ENCODE measurements at places on chromosomes 1 and 21.

GRCh38 chr21:42337830-42338728, 12.7 kb downstream of the TFF2 start:
- DNase-seq: peak; percentile 86

- no peak for DNase-seq
Measured at GRCh38 chr1:226526801-226527595, 21.6 kb upstream of the STUM start.

- no peak for DNase-seq
Measured at GRCh38 chr1:186202776-186203175, 172.3 kb downstream of the TPR start.

DNA sequence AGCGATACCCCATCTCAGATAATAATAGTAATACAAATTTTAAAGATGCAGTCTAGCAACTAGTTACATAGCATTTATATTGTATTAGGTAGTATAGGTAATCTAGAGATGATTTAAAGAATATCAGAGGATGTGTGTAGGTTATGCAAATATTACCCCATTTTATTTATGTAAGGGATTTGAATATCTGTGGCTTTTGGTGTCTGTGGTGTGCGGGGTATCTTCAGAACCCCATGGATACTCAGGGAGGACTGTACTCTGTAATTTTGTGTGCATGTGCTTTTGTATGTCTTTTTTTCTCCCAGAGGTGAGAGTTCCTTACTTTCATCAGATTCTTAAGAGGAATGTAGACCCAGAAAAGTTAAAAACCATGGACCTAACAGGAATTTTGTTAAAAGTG, 12.8 kb downstream of the RNF2 start:
- DNase-seq: no peak

DNA sequence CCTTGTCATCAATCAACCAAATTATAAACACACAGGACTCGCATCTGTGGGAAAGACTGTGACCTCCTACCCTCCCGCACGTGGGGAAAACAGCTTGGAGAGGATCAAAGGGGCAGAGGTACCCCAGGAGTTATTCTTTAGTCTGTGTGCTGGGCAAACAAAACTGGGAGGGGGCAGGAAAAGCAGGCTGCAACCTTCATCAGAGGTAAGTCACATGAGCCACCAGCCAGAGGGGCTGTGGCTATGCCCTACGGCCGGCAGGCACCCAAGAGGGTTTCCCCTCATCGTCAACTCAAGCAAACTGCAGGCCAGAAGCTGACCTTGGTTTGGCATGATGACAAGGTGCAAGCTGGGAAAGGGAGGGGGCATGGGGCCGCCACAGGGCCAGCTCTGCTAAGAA, 12.5 kb downstream of the SMIM12 start:
- DNase-seq: no peak

GRCh38 chr1:185425163-185425562, 108.1 kb upstream of the IVNS1ABP start:
- no peak for DNase-seq

DNA sequence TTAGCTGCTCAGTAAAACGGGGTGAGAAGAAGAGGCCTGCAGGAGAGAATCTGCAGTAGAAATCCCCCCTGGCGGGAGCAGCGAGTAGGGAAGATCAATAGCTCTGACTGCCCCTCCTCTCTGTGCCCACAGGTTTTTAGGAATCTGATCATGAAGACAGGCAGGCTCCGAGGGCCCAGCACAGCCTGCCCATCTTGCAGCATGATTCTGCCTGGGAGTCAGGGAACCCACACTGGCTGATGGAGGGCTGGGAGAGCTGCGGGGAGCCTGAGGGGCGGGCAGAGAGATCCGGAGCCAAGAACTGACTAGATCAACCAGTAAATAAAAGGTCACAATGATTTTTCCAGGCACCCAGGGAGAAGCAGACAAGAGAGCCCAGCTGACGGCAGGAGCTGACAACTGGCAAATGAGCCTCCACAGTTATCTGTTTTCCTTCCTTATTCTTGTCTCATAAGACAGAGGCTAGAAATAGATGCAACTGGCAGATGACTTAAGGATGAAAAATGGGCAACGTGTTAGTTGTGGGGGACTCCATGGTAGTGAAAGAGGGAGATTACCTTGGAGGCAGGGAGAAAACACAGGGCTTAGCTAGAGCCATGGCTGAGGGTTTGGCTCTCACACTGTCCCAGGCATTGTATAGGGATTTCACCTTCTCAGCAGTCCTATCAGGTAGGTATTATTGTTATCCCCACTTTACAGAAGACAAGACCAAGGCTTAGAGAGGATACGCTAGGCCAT, 116.2 kb downstream of the PLXNA2 start:
- no peak for DNase-seq

DNA sequence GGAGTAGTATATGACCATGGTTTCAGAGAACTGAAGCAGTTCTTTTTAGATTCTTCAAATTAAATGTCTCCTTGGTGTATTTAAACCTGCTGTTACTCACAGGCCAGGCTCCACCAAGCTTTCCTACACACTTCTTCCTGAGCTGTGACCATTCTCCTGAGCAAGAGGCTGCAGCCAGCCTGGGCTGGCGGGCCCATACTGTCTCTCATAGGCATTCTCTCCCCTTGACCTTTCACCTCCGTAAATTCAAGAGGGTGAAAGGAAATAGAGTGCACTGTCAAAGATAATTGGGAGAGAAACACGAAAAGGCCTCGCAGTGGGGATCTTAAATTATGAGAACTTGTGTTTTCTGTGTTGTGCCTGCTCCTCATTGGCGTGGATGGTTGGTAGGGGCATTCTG, 2.3 kb downstream of the ARF1 start:
- DNase-seq: no peak

DNA sequence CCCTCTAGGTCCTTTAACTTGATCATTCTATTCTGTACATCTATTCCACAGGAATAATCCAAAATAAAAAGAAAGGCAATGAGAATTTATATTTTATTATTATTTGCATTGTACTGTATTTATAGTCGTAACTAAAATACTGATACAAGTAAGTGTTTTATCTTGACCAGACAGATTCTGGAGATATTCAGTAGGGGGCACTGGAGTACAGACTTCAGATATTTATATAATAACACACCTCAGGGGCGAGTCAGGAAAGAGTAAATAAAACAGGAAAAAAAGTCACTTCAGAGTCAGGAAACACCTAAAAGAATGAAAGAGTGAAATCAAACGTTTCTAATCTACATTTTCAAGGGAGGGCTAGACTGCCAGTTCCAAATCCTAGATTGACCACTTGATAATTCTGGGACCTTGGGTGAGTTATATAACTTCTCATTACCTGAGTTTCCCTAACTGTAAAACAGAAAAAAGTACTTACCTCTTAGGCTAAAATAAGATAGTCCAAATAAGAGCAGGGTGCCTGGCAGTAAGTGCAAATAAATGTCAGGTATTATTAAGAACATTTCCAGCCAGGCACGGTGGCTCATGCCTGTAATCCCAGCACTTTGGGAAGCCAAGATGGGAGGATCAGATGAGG, 31.1 kb upstream of the MTF1 start:
- DNase-seq: no peak

DNA sequence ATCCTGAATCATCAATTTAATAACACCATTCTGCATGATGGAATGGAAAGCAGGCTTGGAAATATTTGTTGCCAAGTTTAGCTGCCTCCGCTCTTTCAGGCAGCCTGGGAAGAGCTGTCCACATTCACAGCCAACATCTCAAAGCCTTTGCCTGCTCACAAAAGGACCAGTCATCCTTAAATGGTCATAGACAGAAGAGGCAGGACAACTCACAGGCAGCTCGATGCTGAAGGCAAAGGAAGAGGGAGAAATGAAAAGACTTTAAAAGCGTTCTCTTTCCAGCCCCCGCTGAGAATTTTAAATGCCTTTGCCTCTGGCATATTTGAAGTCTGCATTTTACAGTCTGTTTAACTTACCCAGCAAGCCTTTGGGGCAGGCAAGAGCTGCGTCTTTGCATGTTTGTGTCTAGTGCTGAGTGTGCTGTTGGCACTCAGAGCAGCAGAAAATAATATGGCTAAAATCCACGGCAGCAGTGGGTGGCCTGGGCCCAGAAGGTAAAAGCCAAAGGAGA, 68.9 kb downstream of the NMNAT2 start:
- DNase-seq: peak; percentile 87

DNA sequence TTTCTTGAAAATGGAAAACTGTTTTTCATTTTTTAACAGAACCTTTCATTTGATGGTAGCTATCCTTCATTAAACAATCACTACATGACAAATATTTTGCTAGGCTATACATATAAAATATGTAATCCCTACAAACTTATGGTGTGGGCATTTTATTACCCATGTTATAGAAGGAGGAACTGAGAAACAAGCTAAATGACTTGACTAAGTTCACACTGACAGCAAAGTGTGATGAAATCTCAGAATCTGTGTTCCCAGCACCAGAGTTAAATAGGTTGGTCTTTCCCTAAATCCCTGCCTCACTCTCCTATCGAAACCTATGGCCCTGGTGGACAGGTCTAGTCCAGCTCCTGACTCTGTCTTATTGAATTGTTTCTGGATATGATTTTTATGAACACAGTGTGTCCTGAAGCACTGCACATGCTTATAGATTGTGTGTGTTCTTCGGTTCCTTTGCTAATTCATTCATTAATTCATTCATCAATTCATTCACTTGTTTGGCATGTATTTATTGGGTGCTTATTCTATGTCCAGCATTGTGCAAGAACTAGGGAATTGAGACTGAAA, 301.0 kb downstream of the GRIK1 start:
- DNase-seq: no peak

- DNase-seq: peak; percentile 32
Measured at GRCh38 chr1:77538956-77539518, 143.4 kb downstream of the ZZZ3 start.

- DNase-seq: no peak
Measured at GRCh38 chr1:183673605-183674323, 20.6 kb upstream of the APOBEC4 start.

GRCh38 chr1:155226910-155227260, 18.4 kb downstream of the MTX1 start:
- DNase-seq: peak; percentile 64

DNA sequence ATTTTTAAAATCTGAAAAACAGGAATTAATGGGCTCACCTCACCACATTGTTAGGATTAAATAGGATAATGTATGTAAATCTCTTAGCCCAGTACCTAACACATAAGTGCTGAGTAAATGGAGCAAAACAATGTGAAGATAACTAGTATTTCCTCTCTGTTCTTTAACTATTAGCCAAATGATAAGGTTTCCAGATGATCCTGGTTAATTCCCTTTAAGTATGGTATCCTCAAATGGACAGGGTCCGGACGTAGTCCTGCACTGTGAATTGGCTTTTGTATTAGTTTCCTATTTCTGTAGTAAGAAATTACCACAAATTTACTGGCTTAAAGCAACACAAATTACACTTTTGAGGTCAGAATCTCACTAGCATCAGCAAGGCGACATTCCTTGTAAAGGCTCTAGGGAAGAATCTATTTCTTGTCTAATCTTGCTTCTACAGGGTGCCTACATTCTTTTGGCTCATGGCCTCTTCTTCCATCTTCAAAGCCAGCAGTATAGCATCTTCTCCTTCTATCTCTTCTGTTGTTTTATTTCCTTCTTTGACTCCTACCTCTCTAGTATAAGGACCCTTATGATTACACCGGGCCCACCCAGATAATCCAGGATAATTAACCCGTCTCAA, 17.1 kb downstream of the SCAF4 start:
- no peak for DNase-seq

- DNase-seq: peak; percentile 21
Measured at GRCh38 chr21:38148046-38148445, 108.7 kb upstream of the KCNJ15 start.

- DNase-seq: peak; percentile 28
Measured at GRCh38 chr1:112172294-112172882, 182.9 kb upstream of the KCND3 start.

DNA sequence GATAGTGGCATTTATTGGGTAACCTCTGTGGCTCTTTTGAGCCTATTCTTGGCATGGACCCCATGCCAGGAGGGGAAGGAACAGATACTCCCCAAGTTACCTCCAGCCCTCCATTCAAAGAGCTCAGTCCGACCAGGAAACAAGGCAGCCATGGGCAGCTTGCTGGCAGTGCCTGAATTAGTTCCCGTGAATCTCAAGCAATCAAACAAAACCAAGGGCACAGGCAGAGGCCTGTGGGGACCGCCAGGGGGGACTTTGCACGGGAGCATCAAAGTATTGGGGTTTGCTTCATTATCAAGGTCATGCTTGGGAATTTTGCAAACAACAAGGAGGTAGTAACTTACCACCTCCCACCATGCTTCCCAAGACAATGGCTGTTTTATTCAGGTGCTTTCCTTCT, 81.2 kb upstream of the IFFO2 start:
- no peak for DNase-seq

DNA sequence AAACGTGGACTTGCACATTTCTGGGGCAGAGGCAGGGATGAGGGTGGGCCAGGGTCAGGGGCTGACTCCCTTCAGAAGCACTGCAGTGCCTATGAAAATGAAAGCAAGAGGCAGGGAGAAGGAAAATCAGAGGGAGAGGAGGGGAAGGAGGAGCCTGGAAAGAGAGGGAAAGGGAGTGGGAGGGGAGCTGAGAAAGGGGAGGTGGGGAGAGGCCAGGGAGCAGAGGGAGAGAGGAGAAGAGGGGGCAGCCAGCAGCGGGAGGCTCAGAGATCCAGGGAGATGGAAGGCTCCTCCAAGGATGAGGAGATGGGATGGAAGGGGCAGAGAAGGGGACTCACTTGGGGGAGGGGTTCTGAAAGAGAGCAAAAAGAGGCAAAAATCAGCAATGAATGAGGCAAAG, 96.3 kb upstream of the KLHDC7A start:
- no peak for DNase-seq

DNA sequence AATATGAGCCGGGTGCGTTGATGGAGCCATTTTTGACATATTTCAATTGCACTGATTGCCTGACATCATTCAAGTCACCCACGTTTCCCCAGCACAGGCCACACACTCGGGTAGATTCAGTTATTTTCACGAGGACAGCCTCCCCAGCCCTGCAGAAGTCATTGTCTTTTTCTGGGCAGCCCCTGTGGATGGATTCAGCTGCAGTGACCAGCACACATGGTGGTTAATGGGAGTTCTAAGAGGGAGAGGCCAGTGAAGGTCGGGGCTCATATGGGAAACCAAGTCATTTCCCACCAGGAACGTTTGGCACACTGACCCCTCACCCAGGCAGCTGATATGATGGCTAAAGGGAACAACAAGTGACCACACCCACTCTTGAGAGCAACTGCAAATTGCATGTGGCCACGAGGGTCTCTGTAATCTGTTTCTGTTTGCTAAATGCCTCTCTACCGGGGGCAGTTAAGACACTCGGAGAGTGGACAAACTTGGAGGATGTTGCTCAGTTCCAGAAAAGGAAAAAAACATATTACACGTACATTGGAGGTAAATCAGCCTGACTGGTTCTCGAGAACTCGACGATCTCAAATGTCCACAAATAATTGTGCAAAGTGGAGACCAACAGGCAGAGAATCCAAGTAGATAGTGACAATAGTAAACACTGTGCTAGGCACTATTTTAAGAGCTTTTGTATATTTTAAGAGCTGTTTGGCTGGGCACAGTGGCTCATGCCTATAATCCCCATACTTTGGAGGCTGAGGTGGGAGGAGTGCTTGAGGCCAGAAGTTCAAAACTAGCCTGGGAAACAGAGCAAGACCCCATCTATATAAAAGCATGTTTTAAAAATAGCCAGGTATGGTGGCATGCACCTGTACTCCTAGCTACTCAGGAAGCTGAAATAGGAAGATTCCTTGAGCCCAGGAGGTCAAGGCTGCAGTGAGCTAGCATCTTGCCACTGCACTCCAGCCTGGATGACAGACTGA, 167.2 kb upstream of the IRF2BP2 start:
- no peak for DNase-seq

Data from Ammon's horn (tissue), 1 donor.